Urothelium cell line (cell line): ENCODE measurements at places on chromosomes 7 and 10.

DNA sequence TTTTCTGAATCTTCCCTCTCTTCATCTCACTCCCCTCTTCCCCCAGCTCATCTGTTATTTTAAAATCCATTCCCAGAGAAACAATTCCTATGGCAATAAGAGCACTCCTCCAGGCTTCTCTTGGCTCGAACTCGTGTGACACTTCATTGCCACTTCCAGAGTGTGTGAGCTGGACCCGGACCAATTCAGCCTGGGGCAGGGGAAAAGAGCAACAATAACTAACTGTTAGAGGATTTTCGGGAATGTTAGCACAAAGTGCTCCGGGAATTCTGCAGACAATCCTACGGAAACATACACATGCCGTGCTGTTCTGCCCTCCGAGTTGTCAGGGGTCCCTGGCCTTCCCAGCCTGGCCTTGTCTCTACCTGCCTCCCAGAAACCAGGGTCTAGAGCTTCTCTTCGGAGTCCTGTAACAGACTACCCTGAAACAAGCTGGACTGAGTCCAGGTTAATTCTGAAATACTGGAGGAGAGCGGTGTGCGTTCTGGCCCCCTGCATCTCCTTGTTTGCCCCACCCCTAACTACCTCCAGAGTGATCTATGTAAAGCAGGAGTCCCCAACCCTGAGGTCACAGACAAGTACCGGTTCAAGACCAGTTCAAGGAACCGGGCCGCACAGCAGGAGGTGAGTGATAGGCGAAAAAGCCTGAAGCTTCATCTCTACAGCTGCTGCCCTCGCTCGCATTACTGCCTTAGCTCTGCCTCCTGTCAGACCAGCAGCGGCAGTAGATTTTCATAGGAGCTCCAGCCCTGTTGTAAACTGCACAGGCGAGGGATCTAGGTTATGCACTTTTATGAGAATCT is 11.3 kb downstream of the COL26A1 start:
- DNase-seq: no peak

- peak; percentile 52 for DNase-seq
These were observed 4.4 kb upstream of the ABHD11 start for GRCh38 chr7:73742753-73743641.

GRCh38 chr10:69696073-69696731 is 66.2 kb downstream of the FAM241B start:
- peak; percentile 89 for DNase-seq

GRCh38 chr7:5703572-5704533 is 77.6 kb downstream of the RNF216 start:
- DNase-seq: no peak

DNA sequence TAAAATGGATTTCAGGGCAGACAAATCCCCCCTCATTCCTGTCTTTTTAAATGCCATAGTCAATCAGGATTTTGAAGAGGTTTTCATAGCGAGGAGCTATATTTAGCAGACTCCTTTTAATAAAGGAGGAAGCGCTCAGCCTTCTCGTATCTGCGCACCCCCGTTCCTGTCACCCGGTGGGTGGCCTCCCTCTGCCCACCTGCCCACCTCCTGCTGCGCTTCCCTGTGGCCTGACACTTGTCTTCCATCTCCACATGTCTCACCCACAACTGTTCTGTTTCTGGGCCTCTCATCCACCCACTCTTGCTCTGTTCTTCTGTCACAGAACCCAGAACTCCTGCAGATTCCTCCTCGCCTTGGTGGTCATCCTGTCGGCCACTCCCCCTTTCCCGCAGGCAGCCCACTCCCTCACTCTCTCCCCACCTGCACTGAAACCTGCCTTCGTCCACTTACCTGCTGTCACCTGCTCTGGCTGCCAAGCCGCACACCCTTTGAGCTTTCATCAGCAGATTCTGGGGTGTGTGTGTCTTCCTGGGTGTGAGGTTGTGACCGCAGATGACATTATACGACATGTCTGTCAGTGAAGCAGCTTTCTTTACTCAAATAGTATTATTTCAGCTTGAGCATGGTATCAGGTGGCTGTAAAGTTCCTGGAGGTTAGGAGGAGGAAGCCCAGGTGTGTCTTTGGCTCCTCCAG is 163.5 kb upstream of the AGK start:
- DNase-seq: no peak

DNA sequence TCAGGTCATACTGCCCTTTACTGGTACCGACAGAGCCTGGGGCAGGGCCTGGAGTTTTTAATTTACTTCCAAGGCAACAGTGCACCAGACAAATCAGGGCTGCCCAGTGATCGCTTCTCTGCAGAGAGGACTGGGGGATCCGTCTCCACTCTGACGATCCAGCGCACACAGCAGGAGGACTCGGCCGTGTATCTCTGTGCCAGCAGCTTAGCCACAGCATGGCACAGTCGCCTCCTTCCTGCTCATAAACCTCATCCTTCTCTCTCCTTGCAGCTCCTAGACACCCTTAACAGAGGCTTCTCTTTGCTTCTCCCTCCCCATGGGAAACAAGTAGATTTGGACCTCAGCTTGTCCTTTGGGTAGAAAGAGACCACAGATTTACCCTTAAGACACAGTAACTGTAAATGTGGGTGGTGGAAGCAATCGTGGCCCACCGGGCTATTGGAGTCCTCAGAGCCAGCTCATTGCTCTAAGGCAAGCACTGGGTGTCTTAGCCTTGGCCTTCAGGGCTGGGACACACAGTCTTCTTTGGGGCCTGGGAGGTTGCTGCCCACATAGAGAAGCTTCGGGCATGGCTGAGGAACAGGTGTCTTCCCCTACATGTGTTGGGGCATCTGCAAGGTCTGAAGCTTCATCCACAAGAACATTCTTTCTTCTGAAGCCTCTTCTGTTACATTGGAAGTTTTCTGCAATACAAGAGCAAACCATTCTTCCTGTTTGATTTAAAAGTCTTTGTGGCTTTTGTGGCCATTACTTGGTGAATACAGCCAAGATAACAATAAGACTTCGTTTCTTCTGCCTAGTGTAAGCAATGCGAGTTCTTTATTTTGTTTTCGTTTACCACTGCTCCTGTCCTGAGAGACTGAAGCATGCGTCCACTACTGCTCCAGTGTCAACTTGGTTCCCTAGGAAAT is 95.5 kb upstream of the PRSS58 start:
- no peak for DNase-seq

- peak; percentile 47 for DNase-seq
These were observed 57.2 kb upstream of the ANK3 start for GRCh38 chr10:60446851-60447250.

DNA sequence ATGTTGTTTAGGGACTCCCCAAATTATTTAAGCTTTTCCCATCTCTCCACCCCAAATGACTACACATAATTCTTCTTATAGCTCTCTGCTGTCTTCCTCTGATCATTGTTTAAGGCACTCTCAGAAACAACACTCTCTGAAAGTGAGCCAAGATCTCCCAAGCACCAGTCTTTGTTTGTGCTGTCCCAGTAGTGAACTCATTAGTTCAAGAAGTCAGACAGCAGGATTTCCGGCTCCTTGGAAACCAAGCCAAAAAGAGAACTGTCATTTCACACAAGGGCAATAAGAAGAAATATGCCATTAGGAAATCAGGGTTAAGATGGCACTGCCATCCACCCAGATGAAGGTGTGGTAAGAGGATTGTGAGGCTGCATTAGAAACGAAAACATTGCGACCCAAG is 83.1 kb downstream of the FZD1 start:
- no peak for DNase-seq

DNA sequence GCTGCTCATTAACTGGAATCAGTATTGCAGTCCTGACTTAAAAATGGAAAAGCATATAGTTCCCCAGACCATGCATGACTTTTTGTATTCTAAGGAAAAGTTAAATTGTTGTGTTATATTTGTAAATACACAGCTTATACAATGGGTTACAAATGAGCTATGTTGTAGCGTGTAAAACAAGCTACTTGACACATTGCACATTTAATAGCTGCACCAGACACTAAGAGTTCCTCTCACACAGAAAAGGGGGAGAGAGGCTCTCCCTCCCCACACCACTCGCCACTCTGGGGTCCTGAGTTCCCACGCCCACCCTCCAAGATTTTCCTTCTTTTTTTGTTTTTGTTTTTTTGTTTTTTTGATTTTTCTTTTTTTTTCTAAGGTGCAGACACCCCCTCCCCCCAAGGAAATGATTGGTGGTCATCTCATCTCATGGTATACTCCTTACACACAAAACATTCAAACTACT is 6.3 kb downstream of the KLF6 start:
- DNase-seq: no peak
